ENCODE measurements at places on chromosomes 3 and 15.

- DNase-seq: peak; percentile 16
Measured at GRCh38 chr3:52210550-52211046, 12.6 kb downstream of the ALAS1 start.

GRCh38 chr3:97765336-97765735 lies 778 bp downstream of the ARL6 start:
- DNase-seq: no peak

DNA sequence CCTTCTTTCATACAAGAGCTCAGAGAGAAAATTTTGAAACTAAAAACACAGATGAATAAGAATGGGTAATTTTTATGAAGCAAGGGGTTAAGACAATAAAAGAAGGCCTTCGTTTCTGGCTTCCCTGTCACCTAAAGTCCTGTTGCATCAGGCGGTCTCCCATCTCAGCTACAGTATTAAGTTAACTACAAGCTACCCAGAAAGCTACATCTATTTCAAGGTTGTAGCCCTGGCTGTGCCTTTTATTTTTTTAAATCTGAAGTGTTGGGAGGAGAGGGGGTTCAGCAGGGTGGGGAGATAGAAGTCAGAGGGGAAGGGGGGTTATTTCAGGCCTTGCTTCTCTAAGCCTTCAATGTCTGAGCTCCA lies 183.3 kb downstream of the TPRG1 start:
- DNase-seq: no peak

- no peak for DNase-seq
Measured at GRCh38 chr15:74387621-74388362, 20.3 kb upstream of the CYP11A1 start.

DNA sequence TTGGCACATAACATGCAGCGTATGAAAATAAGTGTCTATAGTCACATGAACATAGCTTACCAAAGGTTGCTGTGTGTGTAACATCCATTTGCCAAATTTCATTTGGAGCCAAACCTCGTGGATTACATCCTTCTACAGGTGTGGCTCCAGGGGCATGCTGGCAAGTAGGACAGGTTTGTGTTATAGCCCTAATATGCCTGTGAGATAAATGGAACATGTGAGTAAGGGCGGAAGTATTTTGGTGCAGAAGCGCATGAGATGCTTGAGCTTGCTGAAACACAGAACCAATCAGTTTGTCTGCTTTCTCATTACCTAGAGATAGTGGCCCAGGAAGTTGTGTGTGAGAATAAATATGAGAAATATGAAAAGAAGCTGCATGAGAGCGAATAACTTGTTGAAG lies 21.8 kb upstream of the XCR1 start:
- DNase-seq: no peak

- DNase-seq: peak; percentile 46
Measured at GRCh38 chr3:131535131-131535530, 32.4 kb upstream of the MRPL3 start.

GRCh38 chr15:63987796-63988378 lies 58.4 kb downstream of the DAPK2 start:
- DNase-seq: no peak

GRCh38 chr3:52317208-52318000 lies 1.3 kb downstream of the DNAH1 start:
- peak; percentile 73 for DNase-seq

DNA sequence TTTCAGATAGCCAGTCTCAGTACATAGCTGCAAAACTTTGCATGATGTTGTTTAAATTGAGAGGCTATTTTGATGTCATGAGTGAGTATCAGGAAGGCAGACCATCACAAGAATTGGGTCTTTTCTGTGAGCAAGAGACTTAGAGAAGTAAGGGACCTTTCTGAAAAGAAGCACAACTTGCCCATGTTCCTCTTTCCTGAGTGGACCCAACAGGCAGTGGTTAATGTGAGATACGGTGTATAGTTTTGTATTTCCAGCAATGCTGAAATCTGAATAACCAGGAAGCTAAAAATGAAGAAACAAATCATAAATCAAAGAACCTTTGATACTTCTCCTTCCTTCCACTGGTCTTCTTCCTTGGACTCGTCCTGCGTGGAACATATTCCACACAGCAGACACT lies 25.1 kb downstream of the MCTP2 start:
- no peak for DNase-seq

GRCh38 chr3:194189243-194189791 lies 53.4 kb downstream of the HES1 start:
- peak; percentile 74 for DNase-seq

- DNase-seq: peak; percentile 89
Measured at GRCh38 chr3:46845397-46845859, 17.8 kb downstream of the MYL3 start.

DNA sequence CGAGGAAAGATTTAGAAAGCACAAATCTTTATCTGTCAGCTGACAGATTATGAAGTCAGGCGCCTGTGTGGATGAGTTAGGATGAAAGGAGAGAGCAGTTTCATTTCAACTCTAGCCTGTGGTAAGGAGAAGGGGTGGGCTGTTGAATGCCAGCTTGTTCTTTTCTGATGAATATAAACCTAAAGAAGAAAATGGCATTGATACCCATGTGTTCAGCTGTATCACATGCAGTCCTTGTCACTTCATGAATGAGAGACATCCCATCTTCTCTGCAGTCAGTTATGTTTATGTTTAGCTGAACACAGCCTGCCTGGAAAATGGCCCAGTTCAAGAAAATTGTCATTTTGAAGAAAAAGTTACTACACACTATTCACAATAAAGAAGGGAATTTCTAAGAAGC lies 345.7 kb upstream of the RBMS3 start:
- DNase-seq: no peak

- no peak for DNase-seq
Measured at GRCh38 chr15:42289166-42289565, 15.9 kb upstream of the TMEM87A start.

GRCh38 chr3:50606596-50606995 lies 5.0 kb downstream of the CISH start:
- peak; percentile 11 for DNase-seq

GRCh38 chr15:67601073-67601472 lies 58.6 kb downstream of the MAP2K5 start:
- DNase-seq: no peak

GRCh38 chr3:175434561-175434960 lies 575.4 kb downstream of the NAALADL2 start:
- no peak for DNase-seq

DNA sequence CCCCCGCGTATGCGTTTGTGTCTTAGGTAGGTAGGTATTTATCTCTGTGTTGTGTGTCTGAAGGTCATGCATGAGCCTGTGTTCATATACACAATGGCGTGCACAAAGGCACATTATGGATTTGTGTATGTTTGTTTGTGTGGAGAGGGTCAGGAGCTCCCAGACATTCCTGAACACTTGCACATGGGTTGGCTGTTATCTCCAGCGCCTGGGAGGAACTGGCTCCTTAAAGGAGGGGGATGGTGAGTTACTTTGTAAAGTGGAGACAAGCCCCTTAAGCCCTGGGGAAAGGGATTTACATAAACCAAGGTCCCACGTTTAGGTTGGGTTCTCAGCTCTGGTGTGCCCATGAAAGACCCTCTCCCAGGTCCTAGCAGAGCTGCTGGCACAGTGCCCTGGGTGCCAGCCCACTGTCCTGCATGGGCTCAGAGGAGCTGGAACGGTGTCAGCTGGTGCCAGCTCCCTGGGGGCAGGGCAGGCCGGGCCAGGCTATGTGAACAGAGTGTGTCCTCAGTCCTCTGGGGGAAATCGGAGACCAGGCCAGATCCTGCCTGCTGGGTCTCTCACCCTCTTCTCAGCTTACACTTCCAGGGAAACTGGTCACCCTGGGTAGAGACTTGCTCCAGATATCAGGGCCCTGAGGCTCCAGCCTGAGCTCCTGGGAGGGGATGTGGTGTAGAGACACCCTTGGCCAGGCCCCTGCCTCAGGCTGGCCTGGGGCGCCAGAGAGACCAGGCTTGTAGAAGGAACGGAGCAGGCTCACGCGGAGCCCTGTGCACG lies 25.1 kb downstream of the SNX33 start:
- DNase-seq: peak; percentile 76

GRCh38 chr3:51814034-51814433 lies 35.0 kb upstream of the IQCF6 start:
- no peak for DNase-seq

DNA sequence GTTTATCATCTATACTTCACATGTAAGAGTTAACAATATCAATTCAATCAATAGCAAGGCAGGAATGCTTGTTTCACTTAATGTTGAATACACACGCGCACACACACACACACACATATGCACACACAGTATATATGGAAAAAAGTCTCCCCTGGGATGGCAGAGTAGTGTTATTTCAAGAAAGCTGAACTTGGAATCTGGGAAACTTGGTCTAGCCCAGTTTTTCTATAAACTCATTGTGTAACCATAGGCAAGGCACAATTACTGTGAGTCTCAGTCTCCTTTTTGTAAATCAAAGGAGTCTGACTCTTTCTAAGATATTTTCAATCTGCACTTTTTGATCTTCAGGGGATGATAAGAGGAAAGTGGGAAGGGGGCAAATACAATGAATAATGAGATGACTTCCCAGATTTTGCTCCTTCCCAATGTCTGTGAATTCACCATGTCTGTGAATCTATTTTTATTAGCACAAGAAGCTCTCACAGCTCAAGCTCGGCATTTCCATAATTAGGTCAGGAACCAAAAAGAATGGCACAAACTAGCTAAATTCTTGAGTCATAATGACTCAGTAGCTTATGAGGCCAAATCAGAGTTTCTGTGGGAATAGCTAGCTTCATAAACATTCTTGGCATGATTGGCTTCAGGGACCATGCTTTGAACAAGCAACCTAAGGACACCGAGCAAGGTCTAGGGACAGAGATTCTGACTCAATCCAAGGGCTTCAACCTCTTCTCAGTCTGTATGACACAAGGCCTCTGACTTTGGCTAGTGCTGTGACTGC lies 227.4 kb upstream of the DCBLD2 start:
- no peak for DNase-seq

GRCh38 chr3:127473244-127474024 lies 117.1 kb downstream of the TPRA1 start:
- no peak for DNase-seq

DNA sequence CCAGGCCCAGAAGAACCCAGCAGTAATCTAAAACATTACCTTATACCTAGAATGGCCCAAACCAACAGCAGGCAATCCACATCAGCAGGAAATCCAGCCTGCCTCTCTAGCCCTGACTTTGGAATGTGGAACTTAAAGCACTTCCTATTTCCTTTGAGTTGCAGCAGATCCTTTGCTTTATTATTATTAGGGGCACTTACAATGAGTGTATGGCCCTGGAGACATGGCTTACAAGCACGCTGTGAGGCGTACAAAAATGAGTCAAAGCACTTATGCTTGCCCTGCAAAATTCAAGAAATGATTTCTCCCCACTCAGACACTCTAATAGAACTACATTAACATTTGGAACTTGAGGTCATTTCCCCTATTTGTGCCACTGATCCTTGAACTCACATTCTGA lies 9.5 kb upstream of the KNSTRN start:
- no peak for DNase-seq

DNA sequence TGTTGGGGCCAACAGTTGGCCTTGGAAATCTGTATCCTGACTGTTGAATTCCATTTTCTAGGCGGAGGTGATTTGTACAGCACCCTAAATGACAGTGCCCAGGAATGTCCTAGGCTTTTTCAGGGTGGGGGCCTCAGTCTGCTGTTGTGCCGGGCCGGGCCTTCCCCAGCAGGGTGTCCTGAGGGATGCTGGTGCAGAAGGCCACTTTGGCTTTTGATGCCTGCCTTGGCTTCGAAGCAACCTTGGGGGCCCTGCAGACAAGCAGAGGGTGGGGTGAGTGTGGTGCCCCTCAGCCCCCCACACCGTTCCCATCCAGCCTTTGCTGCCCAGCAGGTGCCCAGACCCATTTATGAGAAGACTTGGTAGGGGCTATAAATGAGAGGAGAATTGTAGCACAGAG lies 33.0 kb downstream of the SYNM start:
- DNase-seq: no peak

GRCh38 chr3:166285001-166285400 lies 447.8 kb upstream of the BCHE start:
- DNase-seq: no peak

DNA sequence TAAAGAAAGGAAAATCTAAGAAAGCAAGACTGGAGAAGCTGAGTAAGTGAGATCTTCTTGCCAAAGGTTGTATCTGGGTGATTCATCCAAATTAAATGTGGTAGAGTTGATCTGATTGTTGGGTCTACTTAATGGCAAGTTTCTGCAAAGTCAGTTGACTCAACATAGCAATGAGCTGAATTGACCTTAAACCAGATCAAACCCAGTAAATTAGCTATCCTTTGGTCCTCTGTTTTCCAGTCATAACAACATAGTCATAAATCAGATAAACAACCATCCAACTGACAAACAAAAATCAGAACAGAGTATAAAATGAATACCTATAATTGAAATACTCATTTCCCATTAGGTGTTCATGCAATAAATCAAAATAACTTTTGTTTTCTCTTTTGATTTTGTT lies 142.6 kb upstream of the CFAP20DC start:
- DNase-seq: no peak

DNA sequence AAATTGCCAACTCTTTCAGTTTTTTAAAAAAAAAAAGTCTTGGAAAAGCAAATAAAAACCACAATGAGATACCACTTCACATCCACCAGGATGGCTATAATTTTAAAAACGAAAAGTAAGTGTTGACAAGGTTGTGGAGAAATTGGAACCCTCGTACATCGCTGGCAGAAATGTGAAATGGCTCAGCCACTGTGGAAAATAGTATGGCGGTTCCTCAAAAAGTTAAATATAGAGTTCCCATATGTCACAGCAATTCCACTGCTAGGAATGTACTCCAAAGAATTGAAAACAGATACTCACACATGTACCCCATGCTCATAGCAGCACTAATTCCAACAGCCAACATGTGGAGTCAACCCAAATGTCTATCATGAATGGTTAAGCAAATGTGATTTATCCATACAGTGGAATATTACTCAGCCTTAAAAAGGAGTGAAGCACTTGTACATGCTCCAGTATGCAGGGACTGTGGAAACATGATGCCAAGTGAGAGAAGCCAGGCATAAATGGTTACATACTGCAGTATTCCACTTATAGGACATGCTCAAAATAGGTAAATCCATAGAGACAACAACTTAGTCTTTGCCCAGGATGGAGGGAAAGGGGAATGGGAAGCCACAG lies 73.8 kb upstream of the PCSK6 start:
- no peak for DNase-seq

DNA sequence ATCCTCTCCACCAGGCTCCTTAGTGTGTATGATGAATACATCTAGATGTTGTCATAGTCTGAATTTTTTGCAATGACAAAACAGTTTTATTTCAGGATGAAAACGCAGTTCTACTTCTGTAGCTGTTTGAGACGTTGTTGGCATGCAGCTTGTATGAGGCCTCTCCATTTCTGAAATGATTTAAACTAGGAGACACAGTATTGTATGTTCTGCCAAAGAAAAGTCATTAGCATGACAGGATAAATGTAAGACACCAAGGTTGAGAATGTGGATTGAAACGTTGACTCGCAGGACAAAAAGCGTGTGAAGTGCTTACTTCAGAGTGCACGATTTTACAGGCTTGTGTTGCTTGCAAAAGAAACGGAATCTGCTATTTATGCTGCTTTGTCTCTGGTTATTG lies 35.3 kb downstream of the ABHD17C start:
- no peak for DNase-seq

DNA sequence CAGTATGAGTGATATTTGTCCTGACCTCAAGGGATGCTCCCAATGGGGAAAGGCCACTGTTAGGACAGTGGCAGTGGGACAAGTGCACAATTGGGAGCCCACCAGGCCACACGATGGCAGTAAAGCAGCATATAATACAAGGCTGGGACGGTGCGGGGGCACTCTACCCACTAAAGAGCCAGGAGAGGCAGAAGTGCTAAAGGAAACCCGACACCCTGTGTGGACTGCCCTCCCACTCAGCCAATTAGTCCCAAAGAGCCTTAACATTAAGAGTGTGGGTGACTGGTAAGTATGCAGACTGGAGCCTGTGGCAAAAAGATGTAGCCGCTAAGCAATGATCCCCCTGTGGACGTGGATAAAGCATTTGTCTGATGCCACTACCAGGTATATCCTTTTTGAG lies 8.2 kb upstream of the ZNF589 start:
- DNase-seq: peak; percentile 57

All from femur (tissue), 1 donor.